Neural crest cell (in vitro differentiated cells): ENCODE measurements at places on chromosomes 5 and 9.

- no peak overlapping the region for H3K4me3 ChIP-seq
- H3K36me3 ChIP-seq, result no peaks in the 10 kb centered on the region
- peak overlapping the region; percentile 4 for H3K27ac ChIP-seq
These were observed 452.4 kb upstream of the GRAMD2B start for GRCh38 chr5:125970631-125971307.

GRCh38 chr5:131810510-131811249 lies 13.9 kb upstream of the FNIP1 start:
- peaks cover 2% of the 10 kb centered on the region for H3K27me3 ChIP-seq
- DNase-seq, result no peak
- no peaks in the 10 kb centered on the region for H3K36me3 ChIP-seq
- no peak overlapping the region for H3K4me3 ChIP-seq

DNA sequence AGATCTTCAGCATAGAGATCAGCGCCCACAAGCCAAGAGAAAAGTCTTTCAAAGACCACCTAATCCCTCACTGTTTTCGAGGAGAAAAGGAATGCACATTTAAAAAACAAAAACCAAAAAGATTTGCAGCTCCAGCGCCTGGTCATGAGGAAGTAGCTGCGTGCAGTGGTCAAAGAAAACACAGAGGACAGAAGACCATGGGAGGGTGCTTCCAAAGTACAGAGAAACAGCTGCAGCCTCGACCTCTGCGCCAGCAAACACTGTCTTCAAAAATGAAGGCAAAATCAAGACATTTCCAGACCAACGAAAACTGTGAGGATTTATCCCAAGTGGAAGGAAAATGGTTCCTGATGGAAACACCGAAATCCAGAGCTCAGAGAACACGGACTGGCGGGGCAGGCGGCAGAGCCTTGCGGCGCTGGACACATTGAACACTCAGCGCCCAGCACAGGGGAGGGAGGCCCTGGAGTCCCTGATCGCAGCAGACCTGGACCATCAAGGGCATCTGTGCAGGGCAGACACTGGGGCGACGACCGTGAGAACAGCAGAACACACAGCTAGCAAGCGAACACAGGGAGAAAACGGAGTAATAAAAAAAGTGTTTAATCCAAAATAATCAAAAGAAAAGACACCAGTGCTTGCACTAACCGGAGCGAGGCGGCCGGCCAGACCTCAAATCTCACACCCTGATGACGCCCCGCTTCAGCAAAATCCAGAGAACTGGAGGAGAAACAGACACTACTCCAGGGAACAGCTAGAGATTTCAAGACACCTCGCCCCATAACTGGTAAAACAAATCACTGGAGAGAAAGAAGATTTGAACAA lies 12.6 kb upstream of the SLC12A7 start:
- H3K27ac ChIP-seq, result no peak overlapping the region
- no peaks in the 10 kb centered on the region for H3K36me3 ChIP-seq
- peaks cover 5% of the 10 kb centered on the region for H3K4me1 ChIP-seq
- H3K4me3 ChIP-seq, result no peak overlapping the region
- DNase-seq, result no peak
- no peaks in the 10 kb centered on the region for H3K27me3 ChIP-seq

DNA sequence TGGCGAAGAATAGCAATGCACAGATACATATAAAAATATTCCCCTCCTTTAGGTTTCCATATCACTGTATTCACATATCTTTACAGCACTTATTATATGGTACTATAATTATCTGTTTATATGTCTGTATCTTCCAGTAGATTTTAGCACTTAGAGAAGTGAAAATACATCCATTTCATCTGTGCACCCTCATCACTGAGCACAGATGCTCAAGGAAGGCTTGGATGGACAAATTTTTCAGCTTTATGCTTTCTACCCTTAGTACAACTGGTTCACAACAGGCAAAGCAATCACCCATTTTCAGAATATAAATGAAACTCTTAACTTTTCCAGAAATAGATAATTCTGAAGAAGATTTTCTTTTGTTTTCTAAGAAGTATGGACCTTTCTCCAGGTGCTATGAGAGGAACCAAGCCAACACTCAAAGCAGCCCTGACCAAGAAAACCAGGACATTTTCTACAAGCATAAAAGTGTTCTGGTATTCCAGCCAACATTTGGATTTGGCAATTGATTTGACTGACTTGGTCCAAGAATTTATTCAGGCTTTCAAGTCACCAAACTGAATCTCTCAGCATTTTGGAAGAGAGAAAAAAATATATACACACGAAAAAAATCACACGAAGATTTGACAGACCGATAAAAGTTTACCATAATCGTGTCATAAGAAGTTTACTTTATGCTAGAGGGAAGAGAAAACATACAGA lies 170.2 kb upstream of the CD180 start:
- no peaks in the 10 kb centered on the region for H3K27me3 ChIP-seq
- H3K27ac ChIP-seq, result no peak overlapping the region
- no peak for DNase-seq
- H3K4me1 ChIP-seq, result peaks cover 6% of the 10 kb centered on the region
- no peak overlapping the region for H3K4me3 ChIP-seq
- no peaks in the 10 kb centered on the region for H3K36me3 ChIP-seq

DNA sequence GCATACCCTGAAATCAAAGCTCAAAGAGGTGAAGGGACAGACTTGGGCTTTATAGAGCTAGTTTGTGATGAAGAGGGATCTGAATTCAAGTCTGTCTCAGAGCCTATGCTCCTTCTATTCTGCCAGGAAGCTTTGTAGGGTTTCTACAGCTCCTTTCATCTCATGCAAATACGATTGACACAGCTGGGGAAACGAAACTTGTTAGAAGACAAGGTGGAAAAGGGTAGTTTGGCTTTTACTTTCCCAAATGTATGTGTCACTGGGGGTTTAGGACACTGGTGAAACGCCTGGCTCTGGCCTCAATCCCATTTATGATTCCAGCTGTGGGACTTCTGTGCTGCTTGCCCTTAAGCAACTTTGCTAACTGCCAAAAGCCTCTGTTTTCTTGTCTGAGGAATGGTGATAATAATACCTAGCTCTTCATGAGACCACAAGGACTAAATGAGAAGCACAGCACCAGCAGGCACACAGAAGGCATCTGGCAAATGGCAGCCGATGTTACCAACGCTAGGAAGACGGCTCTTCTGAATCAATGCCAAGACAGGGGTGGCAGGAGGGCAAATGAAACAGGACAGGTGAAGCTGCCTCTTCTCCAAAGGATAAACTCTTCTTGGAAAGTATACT lies 70.3 kb upstream of the EQTN start:
- no peak for DNase-seq
- H3K27me3 ChIP-seq, result no peaks in the 10 kb centered on the region
- H3K4me3 ChIP-seq, result no peak overlapping the region
- H3K4me1 ChIP-seq, result peaks cover 43% of the 10 kb centered on the region

GRCh38 chr9:98644011-98644410 lies 64.7 kb downstream of the GABBR2 start:
- no peaks in the 10 kb centered on the region for H3K4me1 ChIP-seq
- no peaks in the 10 kb centered on the region for H3K36me3 ChIP-seq
- peaks cover 36% of the 10 kb centered on the region for H3K27me3 ChIP-seq
- H3K27ac ChIP-seq, result no peak overlapping the region

- DNase-seq, result no peak
- H3K4me3 ChIP-seq, result no peak overlapping the region
- peaks cover 32% of the 10 kb centered on the region for H3K4me1 ChIP-seq
- peak overlapping the region; percentile 85 for H3K27ac ChIP-seq
These were observed 76.1 kb downstream of the TLE1 start for GRCh38 chr9:81613002-81613812.

DNA sequence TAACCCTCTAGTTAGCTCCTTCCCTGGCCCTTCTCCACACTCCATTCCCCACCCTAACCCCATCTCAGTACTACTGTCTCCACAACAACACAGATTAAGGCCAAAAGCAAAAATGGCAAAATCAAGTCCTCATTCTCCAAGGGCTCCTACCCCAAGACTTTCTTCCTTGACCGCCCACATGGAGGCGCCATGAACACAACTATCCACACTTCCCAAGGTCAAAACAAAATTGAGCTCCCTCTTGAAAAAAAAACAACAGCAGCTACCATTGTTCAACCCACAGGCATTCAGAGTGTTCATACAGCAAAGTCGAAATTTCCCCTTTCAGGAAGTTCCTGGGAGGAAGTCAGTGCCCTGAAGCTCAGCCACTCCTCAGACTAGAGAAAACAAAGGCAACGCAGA lies 54.4 kb downstream of the GNAQ start:
- H3K36me3 ChIP-seq, result no peaks in the 10 kb centered on the region
- H3K4me1 ChIP-seq, result peaks cover 59% of the 10 kb centered on the region
- H3K27me3 ChIP-seq, result no peaks in the 10 kb centered on the region
- H3K27ac ChIP-seq, result peak overlapping the region; percentile 23
- peak overlapping the region; percentile 3 for H3K4me3 ChIP-seq

- H3K27me3 ChIP-seq, result peaks cover 7% of the 10 kb centered on the region
- H3K36me3 ChIP-seq, result peaks cover 46% of the 10 kb centered on the region
- peak overlapping the region; percentile 88 for H3K27ac ChIP-seq
- DNase-seq, result no peak
- H3K4me3 ChIP-seq, result peak overlapping the region; percentile 100
- H3K4me1 ChIP-seq, result peaks cover 58% of the 10 kb centered on the region
These were observed 2.2 kb downstream of the RACK1 start for GRCh38 chr5:181241393-181241975.

DNA sequence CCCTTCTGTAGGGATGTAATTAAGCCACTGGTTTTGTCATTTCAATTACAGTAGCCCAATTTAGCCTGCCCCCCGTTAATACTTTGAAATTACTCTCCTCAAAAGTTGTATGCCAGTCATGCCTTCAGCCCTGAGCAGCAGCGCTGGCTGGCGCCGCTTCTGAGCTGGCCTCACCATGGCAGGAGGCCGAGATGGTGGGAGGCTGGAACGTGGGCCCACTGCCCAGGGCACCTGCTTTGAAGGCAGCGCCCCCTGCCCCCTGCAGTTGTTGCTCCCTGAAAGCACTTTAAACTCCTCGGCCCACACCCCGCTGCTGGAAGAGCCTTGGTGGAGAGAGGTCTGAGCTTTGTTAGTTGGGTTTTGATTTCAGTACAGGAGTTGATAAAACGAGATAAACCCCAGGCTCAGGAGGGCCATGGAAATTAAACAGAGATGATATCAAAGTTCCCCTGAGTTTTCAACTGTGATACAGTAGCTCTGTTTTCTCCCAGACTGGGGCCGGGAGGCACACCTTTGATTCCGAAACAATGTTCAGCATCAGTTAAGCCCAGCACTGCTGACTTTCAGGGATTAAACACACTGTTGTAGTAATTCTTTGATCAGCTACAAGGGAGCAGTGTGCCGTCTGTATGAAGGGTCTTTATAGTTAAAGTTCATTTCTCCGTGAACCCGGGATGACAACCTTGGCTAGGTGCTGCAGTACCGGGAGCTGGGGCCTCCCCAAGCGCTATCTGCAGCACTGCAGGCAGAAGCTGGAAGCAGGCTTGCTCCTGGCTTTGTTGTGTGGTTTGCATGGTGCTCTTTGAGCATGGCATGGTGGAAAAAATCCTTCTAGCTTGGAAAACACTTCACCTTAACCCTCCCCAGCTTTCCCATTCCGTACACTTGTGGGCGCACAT lies 9.5 kb downstream of the MVB12B start:
- H3K4me1 ChIP-seq, result peaks cover 82% of the 10 kb centered on the region
- H3K27me3 ChIP-seq, result no peaks in the 10 kb centered on the region
- DNase-seq, result no peak

GRCh38 chr9:21070171-21070571 lies 7.6 kb downstream of the IFNB1 start:
- H3K27ac ChIP-seq, result no peak overlapping the region
- no peaks in the 10 kb centered on the region for H3K36me3 ChIP-seq
- peaks cover 4% of the 10 kb centered on the region for H3K4me1 ChIP-seq
- no peaks in the 10 kb centered on the region for H3K27me3 ChIP-seq
- no peak for DNase-seq

GRCh38 chr5:175809531-175810121 lies 61.8 kb upstream of the CPLX2 start:
- no peaks in the 10 kb centered on the region for H3K36me3 ChIP-seq
- peaks cover 7% of the 10 kb centered on the region for H3K4me1 ChIP-seq
- peaks cover 7% of the 10 kb centered on the region for H3K27me3 ChIP-seq
- H3K4me3 ChIP-seq, result no peak overlapping the region

DNA sequence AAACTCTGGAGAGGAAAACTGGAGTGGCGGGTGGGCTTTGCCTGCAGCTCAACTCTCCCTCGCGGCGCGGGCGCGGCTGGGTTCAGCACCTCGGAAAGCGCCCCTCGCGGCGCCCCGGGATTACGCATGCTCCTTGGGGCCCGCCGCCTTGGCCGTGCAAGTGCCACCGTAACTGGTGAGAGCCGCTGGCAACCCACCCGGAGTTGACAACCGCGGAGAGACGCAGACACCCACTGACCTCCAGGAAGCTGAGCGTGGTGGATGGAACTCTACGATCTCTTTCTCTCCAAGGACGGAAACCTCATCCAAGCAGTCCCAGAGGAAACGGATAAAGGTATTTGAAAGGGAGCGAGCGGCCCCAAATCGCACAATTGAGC lies 194 bp upstream of the RXFP3 start:
- no peak overlapping the region for H3K27ac ChIP-seq
- H3K4me1 ChIP-seq, result peaks cover 10% of the 10 kb centered on the region
- H3K36me3 ChIP-seq, result no peaks in the 10 kb centered on the region
- DNase-seq, result peak; percentile 86
- peak overlapping the region; percentile 87 for H3K4me3 ChIP-seq
- peaks cover 59% of the 10 kb centered on the region for H3K27me3 ChIP-seq

DNA sequence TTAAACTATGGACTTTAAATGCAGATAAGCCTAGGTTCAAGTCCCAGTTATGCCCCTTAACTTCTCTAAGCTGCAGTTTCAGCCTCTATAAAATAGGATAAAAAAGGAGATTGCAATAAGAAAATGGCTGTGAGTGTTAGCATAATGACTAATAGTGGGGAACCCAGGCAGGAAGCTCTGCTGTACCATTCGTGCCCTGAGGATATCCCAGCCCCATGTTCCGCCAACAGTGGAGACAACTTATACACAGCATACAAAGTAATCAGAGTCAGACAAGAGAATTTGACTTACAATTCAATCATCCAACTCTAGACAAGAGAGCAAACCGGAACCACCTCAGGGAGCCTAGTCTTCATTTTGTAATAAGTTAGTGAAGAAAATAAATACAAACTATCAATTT lies 141.5 kb upstream of the FSTL4 start:
- peaks cover 8% of the 10 kb centered on the region for H3K4me1 ChIP-seq
- no peak for DNase-seq
- H3K27ac ChIP-seq, result no peak overlapping the region
- no peak overlapping the region for H3K4me3 ChIP-seq
- H3K27me3 ChIP-seq, result peaks cover 22% of the 10 kb centered on the region
- no peaks in the 10 kb centered on the region for H3K36me3 ChIP-seq

- peaks cover 37% of the 10 kb centered on the region for H3K4me1 ChIP-seq
- H3K4me3 ChIP-seq, result no peak overlapping the region
- peaks cover 2% of the 10 kb centered on the region for H3K27me3 ChIP-seq
- no peaks in the 10 kb centered on the region for H3K36me3 ChIP-seq
These were observed 97.6 kb upstream of the LHFPL2 start for GRCh38 chr5:78746021-78746770.
